Neural crest cell (in vitro differentiated cells): ENCODE measurements at places on chromosomes 3 and 15.

DNA sequence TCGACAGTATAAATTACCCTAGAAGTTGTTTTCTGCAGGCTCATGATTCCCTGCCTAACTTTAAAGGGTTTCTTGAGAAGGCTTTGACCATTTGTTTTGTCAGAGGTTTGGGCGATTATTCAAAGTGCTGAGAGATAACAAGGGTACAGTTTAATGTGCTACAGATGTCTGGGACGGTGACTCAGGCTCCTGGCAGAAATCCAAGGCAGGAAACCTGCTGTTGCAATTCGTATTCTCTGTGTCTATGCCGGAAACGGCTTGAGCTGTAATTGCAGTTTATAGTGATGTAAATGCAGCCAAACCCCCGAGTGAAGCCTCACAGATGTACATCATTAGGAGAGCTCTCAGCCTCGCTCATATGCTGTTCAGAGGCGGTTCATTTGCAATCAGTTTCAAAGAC lies 65.6 kb downstream of the SYNPR start:
- DNase-seq, result no peak

DNA sequence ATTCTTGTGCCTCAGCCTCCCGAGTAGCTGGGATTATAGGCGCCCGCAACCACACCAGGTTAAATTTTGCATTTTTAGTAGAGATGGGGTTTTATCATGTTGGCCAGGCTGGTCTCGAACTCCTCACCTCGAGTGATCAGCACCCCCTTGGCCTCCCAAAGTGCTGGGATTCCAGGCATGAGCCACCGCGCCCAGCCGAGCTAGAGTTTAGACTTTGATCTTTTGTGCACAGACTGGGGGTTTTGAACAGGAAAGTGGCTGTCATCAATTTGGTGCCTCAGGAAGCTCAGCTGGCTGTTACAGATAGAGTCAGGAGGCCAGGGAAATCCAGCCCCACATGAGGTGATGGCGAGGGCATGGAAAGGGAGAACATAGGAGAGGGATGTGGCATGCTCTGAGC lies 19.3 kb upstream of the IREB2 start:
- DNase-seq, result no peak

GRCh38 chr15:68208136-68208535 lies 3.0 kb upstream of the CALML4 start:
- no peak for DNase-seq

DNA sequence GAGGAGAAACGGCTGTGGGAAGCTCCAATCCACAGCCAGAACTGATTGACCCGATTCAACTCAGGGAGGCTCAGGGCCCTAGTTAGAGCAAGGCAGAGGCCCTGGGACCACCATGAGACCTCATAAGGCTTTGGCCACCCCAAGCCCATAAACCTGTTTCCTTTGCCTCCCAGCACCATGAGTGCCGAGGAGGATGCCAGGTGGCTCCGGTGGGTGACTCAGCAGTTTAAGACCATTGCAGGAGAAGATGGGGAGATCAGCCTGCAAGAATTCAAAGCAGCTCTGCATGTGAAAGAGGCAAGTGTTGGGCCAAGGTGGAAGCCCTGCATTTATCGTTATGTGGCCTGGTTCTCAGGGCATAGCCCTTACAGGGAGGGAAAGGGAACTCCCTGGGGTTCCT lies 11.9 kb downstream of the NOX5 start:
- no peak for DNase-seq

DNA sequence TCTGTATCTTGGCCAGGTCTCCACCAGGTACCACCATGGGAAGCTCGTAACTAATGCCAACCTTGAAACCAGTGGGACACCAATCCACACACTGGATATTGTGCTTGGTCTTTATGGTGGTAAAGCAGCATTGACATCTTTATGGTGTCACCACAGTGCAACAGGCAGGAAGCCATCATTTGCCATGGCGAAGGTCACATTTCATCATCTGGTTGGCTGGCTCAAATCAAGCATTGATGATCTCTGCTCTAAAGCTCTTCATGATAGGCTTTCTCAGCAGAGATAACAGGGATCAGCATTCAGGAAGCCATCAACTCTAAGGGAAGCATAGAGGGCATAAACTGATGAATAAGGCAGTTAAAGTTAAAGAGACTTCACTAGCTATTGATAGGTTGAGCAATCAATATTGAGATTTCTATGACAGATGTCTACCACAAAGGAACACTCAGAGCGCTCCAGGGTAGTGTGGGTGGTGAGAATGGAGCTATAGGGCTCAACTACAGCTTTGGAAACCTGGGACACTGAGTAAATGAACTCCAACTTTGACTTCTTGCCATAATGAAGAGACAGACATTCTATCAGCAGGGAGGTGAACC lies 54.1 kb upstream of the ACTC1 start:
- no peak for DNase-seq

- no peak for DNase-seq
These were observed 1157.2 kb downstream of the ROBO1 start for GRCh38 chr3:78610462-78611125.

GRCh38 chr3:89049119-89049518 lies 58.3 kb upstream of the EPHA3 start:
- DNase-seq, result no peak

DNA sequence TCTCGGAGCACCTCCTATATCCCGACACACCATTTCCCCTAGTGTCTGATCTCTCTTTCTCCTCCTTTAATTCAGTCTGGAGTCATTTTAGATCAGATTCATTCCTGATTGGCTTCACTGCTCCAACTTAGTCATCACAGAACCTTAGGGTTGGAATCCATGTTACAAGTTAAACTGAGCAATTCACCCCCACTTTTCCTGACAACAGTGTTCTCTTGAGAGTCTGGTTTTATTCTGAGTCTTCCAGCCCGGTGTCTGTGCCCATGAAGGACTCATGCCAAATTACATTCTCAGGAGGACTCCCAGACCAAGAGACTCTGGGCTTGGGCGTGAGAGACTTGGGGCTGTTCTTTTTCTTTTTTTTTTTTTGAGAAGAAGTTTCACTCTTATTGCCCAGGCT lies 57.5 kb downstream of the LPP start:
- no peak for DNase-seq

GRCh38 chr15:81106560-81106959 lies 27.5 kb upstream of the CFAP161 start:
- peak; percentile 51 for DNase-seq

GRCh38 chr15:62068810-62069167 lies 2.0 kb downstream of the C2CD4A start:
- DNase-seq, result no peak

- DNase-seq, result peak; percentile 55
These were observed 35.3 kb downstream of the TLE3 start for GRCh38 chr15:70062321-70062956.
